HS-5 (cell line): ENCODE measurements at places on chromosomes 4 and X.

DNA sequence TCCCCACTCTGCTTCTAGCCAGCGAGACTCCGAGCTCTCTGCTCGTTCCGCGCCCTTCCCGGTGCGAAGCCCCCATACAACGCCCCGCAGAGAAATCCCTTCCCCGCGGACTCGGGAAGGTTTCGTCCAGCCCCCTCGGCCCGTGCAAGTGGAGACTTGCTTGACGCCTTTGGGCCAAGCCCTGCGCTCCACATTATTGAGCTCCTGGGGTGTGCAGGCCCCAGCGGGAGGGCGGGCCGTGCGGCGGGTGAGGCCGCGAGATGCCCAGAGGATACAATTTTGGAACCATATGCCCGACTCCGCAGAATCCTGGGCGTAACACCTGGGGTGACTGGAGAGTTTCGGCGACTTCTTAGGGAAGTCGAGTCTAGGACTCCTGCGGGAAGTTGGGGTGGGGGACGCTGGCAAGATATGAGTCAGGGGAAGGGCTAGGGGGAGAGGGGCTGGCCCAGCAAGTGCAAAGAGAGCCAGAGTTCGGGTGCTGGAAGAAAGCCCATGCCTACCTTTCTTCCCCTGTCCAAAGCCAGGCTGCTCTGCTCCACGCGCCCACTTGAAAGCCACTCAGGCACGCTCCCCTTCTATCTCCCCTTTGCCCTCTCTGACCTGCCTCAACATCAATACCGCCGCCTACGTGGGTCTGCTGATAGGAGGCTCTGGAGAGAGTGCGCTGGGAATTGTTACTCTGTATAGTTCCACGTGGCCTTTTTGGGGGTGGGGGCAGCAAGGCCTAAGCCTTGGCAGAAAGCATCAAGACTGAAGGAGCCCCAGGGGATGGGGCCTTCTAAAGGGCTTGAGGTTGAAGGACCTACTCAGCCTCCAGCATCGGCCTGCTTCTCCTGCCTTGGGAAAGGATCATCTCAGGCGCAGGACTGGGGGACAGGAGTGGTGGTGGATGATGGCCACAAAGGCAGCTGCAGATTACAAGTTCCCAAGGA, 1.2 kb upstream of the ELF4 start:
- no peak for DNase-seq

DNA sequence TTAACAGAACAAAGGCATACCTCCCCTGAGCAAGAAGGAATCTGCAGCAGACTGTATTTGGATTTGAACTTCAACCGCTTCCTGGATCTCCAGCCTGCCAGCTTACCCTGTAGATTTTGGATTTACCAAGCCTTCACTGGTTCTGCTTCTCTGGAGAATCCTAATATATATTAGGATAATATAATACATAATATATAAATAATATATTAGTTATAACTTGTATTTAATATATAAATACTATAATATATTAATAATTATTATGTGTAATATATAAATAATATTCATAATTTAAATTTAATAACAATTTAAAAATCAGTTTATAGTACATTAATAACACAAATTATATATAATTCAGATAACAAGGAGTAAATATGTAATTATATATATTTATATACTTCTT, 121.4 kb downstream of the COX18 start:
- no peak for DNase-seq

GRCh38 chrX:31713120-31713519, 641.3 kb upstream of the FTHL17 start:
- no peak for DNase-seq

GRCh38 chr4:154858166-154858565, 77.1 kb downstream of the RBM46 start:
- no peak for DNase-seq

GRCh38 chr4:188704288-188704687, 565.0 kb downstream of the TRIML1 start:
- no peak for DNase-seq

GRCh38 chr4:142211444-142211843, 575.1 kb downstream of the IL15 start:
- no peak for DNase-seq
